Activated CD4-positive, alpha-beta memory T cell treated with anti-CD3 and anti-CD28 coated beads for 36 hours (primary cell): ENCODE measurements at places on chromosomes 2 and 18. TPM values are rescaled to one million over a fixed set of nuclear protein-coding genes. Genes with fewer than 3 reads are reported as not detected.

DNA sequence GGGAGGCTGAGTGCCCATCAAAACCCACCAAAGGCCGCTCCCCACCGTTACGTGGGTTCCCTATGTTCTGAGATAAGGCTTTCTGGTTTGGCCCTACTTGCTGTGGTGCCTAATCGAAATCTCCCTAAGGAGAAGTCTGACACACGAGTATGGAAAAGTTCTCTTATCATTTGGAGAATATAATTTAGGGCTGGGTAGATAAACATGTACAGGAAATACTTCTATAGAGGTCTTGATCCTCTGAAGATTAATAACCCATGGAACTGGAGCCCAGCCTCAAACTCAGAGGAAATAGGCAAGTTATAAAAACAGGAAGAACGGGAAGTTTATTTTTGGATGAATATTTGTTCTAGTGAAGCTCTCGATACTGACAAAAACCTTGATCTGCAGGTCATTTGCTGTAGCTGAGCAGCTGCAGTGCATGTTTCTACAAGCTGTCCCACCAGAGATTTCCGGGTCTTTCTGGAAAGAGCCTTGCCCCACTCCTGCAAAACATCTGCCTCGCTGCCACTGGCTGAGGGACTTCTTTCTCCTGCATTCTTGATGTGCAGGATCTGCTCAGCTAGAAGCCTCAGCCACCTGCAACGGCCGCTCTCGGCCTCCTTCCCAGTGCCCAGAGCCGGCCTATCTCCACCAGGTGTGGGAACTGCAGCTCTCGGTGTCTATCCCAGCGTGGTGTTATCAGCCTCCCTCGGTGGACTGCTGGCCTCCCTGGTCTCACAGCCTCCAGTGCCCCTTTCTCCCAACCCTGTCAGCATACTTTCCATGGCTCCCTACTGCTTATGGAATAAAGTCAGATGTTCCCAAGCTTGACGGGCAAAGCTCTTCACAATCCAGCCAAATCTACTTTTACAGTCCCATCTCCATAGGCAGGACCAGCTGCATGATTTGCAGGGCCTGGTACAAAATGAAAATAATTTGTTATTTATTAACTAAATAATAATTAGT, 48.6 kb downstream of the SPRED2 start:
- no peak for DNase-seq

GRCh38 chr2:199903111-199903510, 8.0 kb upstream of the C2orf69 start:
- no peak for DNase-seq

DNA sequence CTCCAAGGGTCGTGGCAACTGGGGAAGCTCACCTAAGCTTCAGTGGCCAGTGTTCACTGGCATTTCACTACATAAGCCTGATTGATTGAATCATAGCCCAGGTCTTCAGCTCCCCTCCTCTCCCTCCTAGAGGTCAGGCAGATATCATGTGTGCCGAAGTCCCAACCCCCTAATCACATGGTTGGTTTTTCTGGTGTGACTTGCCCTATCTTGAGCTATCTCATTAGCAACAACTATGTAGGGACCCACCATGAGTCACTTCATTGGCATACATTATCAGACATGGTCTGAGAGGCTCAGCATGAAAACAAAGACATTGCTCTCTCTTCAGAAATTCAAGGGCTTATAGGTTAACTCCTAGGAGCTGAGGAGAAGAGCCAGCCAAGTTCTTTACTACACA, 76.8 kb downstream of the LYPD1 start:
- no peak for DNase-seq

- no peak for DNase-seq
These were observed 73.4 kb downstream of the ROCK1 start for GRCh38 chr18:21038201-21038600.

POTEE gene
- 0.57 TPM for total RNA-seq

GRCh38 chr2:133657591-133657990, 89.3 kb upstream of the NCKAP5 start:
- no peak for DNase-seq

GRCh38 chr2:148901142-148901541, 26.1 kb downstream of the KIF5C start:
- DNase-seq: no peak

MC4R gene
- not detected for total RNA-seq

GRCh38 chr18:48548011-48548771, 9.4 kb downstream of the CTIF start:
- no peak for DNase-seq

MROH2A gene
- not detected for total RNA-seq

- no peak for DNase-seq
These were observed 399.1 kb upstream of the ATP5MC3 start for GRCh38 chr2:175580652-175581051.

SPATS2L gene
- total RNA-seq: 25.4 TPM

- DNase-seq: no peak
These were observed 33.8 kb upstream of the OSR1 start for GRCh38 chr2:19392191-19392590.

GRCh38 chr2:172098650-172099471, 3.8 kb downstream of the DLX2 start:
- peak; percentile 67 for DNase-seq

DNA sequence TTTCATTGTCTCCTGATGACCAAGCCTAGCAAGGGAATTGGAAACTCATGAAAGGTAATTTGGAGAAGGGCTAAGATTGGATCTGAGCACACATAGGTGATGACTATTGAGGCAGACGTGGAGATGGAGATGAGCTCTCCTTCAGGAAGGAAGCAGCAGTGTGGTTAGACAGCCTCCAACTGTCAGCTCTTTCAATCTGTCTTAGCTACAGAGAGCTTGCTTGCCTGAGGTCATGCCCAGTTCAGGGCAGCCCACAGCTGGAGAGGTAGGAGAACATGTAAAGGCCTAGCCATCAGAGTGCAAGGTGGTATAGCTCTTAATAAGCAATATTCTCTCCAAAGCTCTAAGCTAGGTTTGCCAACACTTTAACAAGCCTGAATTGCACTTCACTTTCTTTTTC, 79.2 kb downstream of the THSD7B start:
- DNase-seq: no peak

TRIM43 gene
- not detected for total RNA-seq

- no peak for DNase-seq
These were observed 17.9 kb upstream of the ASB1 start for GRCh38 chr2:238408615-238409340.

- no peak for DNase-seq
These were observed 2.1 kb downstream of the FAM98A start for GRCh38 chr2:33597026-33597425.

ROCK1 gene
- total RNA-seq: 54.9 TPM

DNA sequence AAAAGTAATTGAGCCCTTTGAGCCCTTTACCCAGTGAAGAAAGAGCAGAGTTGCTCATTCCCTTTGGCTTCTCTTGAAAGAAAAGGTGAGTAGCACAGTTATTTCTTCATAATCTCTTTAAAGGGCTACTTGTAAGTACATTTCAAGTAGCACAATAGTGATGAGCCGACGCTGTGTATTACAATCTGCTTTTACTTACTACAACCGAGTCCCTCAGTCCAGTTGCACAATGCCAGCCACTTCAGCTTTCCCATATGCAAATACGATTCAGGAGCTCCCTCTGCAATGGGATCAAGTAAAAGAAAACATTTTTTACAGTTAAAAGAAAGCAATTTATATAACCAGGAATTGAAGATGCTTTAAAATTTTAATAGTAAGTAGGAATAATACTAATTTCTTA, 868.5 kb downstream of the RNF144A start:
- DNase-seq: no peak
